H4 (cell line): ENCODE measurements at places on chromosomes 13 and 19. TPM values are rescaled to one million over a fixed set of nuclear protein-coding genes. Genes with fewer than 3 reads are reported as not detected.

The FAM216B gene
- not detected in 2 replicates for total RNA-seq

The ZNF845 gene
- 6.8 and 7.9 TPM in 2 replicates for total RNA-seq

The SLC25A41 gene
- total RNA-seq: not detected in 2 replicates

The CKM gene
- not detected in 2 replicates for total RNA-seq

The ZNF566 gene
- total RNA-seq: 7.3 and 11.9 TPM in 2 replicates

The TMEM86B gene
- total RNA-seq: 0.81 TPM in 1 of 2 replicates, not detected in the other

The TEX29 gene
- total RNA-seq: not detected in 2 replicates

The PTGER1 gene
- total RNA-seq: not detected in 2 replicates
